ENCODE measurements at places on chromosomes 7 and 10.

- DNase-seq = no peak
Measured at GRCh38 chr7:264541-265191, 25.3 kb upstream of the FOXL3 start.

DNA sequence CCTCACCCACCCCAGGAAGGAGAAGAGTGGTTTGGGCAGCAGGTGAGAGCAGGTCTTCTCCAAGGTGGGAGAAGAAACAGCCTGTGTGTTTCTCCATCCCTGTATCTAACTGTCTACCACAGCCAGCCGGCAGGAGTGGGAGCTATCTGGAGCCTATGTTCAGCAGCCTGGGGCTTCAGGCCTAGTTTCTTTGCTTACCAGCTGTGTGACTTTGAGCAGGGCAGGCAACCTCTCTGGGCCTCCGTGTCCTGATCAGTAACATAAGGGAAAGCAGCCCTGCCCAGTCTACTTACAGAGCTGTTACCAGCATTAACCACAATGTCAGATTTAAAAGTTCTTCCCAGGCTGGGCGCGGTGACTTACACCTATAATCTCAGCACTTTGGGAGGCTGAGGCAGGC, 450.7 kb upstream of the ZMIZ1 start:
- DNase-seq = no peak

GRCh38 chr10:6239213-6239991, 36.7 kb downstream of the PFKFB3 start:
- DNase-seq = peak; percentile 54

DNA sequence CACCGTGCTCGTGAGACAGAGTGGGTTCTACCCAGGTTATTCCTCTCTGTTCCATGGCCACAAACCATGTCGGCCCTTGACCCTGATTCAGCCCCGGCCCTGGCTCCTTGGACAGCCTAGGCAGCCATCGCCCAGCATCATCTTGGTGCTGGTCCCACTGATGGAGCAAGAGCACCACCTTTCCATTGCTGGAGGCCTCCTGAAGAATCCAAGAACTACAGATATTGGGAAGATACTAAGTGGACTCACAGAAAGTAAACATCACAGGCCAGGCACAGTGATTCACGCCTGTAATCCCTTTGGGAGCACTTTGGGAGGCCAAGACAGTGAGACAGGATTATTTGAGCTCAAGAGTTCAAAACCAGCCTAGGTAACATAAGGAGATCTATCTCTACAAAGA, 125.1 kb downstream of the NT5C2 start:
- no peak for DNase-seq

DNA sequence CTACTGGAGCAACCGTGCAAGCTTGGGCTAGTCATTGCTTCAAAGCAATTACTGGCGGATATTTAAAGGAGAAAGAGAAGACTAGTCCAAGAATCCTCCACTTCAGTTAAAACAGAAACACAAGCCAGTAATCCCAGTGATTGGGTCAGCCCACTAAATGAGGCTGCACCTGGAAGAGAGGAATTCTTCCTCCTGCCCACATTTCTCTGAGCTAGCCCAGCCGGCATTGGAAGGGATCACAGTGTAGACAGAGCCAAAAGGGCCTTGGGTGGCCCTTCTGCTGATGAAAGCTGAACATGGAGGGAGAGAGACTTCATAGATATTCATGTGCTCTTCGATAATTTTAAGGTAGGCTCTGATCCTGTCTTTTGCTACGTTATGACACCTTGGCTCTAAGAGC, 228.4 kb downstream of the KIAA1217 start:
- DNase-seq = no peak

- DNase-seq = no peak
Measured at GRCh38 chr10:132467464-132468149, 70.0 kb upstream of the INPP5A start.

GRCh38 chr10:91206427-91206826, 14.0 kb upstream of the PCGF5 start:
- peak; percentile 47 for DNase-seq

- no peak for DNase-seq
Measured at GRCh38 chr10:52541006-52541473, 227.0 kb downstream of the DKK1 start.

GRCh38 chr10:108358912-108359311, 1194.4 kb upstream of the SORCS1 start:
- peak; percentile 61 for DNase-seq

DNA sequence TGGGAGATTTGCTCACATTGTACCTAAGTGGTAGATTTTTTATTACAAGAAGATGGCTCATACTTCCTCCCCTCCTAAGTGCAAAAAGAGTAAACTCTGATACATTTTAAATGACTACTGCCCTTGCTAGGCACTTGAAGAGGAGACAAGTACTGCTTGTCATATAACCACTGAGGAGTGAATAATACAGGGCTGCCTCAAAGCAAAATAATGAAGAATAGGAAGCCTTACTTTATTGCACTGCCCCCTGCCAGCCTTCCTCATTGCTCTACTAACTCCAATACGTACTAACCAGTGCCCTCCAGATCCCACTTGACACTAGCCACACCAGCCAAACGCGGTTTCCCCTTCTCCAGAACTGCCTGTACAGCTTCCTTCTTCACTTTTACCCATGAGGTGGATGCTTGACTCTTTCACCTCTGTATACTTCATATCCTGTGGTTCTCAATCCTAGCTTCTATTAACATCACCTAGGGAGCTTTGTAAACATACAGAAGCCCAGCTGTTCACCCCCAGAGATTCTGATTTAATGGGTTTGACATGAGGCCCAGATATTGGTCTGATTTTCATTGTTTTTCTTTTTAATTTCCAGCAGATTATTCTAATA, 11.7 kb upstream of the MTERF1 start:
- DNase-seq = no peak

GRCh38 chr10:123563581-123563855, 102.6 kb upstream of the GPR26 start:
- no peak for DNase-seq

DNA sequence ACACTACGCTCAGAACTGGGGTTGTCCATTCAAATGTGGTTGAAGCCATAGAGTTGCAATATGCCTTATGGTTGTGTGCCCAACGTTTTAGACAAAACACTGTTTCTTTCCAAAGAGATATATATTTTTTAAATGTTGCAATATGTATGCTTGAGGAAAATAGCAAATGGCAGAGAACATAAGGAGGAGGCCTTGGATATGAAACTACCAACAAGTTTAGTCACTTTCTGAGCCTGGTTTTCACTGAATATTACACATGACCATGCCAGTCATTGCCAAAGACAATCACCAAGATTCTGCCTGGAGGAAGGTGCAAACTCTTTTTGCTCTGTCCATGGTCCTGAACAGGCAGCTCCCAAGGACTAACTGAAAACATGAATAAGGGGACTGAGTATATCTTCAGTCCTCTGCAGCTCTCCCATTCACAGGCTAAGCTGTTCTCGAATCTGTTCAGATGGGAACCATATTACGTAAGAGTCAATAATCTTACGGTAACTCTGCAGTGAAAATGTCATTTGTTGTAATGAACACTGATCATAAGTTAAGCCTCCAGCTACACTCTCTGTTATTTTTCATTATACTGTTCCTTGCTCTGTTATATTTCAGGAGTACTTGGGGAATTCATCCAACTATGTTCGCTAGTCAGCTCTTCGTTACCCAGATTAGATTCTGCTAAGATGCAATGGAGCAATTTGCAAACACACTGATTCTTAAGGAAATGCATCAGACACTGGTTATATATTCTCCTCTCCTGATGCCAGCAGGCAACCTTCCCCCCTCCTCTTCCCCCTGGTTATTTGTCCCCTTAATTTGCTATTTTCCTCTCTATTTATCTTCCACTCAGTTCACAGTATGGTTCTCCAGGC, 90.7 kb upstream of the C1QL3 start:
- DNase-seq = peak; percentile 46

DNA sequence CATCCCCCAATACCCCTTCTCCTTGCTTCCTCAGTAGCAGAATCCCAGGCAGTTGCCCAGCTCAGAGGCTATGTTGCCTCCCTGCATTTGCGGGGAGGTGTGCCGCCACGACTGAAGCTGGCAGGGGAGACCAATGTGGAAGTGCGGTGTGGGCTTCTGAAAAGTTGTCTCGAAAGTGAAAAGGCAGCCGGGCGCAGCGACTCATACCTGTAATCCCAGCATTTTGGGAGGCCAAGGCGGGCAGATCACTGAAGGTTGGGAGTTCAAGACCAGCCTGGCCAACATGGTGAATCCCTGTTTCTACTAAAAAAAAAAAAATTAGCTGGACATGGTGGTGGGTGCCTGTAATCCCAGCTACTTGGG, 15.9 kb upstream of the PFKFB3 start:
- DNase-seq = no peak
